Stimulated activated CD8-positive, alpha-beta memory T cell treated with anti-CD3 and anti-CD28 coated beads, Interleukin-4, amount 100 ng/mL, for 1 hour (primary cell): ENCODE measurements at places on chromosomes 1 and 21.

DNA sequence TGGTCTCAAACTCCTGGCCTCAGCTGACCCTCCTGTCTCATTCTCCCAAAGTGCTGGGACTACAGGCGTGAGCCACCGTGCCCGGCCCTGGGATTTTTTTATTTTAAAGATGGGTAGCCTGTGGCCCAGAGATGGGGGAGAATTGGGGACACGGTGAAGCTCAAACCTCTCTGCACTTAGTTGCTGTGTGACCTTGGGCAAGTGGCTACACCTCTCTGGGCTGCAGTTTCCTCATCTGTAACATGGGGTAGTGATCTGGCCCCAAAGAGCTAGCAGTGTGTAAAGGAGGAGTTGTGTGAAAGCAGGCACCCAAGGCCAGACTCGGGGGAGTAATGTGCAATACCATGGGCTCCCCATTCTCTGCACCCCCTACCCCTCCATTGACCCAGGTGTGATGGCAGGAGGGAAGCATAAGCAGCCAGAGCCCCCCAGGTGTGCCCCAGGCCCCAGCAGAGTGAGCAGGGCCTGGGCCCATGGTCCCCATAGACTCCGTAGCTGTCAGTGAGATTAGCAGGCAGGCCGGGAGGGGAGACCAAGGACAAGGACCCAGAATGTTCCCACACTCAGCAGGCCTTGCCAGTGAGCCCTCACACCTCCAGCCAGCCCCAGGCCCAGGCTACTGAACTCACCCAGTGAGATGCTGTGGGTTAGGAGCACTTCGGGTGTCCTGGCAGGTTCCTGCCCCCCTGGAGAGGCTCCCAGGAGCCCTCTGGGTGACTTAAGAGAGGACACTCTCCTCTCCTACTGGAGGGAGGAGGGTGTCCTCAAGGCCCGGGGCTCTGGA, 17.9 kb downstream of the TNFRSF8 start:
- no peak for DNase-seq

- DNase-seq, result no peak
Measured at GRCh38 chr21:40625991-40626390, 221.0 kb downstream of the DSCAM start.

GRCh38 chr1:32448773-32449456, 16.0 kb upstream of the ZBTB8B start:
- DNase-seq, result no peak

GRCh38 chr1:74586253-74586897, 74.0 kb upstream of the LRRC53 start:
- no peak for DNase-seq

GRCh38 chr1:54309631-54310366, 96.4 kb downstream of the SSBP3 start:
- no peak for DNase-seq

- DNase-seq, result no peak
Measured at GRCh38 chr1:225410036-225410435, 17.8 kb downstream of the LBR start.

DNA sequence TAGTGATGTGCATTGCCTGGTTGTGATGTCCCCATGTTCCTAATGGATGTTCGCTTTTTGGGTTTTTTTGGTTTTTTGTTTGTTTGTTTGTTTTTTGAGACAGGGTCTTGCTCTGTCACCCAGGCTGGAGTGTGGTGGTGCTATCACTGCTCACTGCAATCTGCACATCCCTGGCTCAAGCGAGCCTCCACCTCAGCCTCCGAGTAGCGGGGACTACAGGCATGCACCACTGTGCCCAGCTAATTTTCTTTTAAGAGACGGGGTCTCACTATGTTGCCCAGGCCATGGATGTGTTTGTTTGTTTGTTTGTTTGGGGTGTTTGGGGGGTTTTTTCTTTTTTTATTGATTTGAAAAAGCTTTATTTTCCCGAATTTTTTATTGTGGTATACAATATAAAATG, 2.1 kb downstream of the COL6A2 start:
- DNase-seq, result no peak

GRCh38 chr1:5369223-5369622, 623.0 kb downstream of the NPHP4 start:
- DNase-seq, result no peak

DNA sequence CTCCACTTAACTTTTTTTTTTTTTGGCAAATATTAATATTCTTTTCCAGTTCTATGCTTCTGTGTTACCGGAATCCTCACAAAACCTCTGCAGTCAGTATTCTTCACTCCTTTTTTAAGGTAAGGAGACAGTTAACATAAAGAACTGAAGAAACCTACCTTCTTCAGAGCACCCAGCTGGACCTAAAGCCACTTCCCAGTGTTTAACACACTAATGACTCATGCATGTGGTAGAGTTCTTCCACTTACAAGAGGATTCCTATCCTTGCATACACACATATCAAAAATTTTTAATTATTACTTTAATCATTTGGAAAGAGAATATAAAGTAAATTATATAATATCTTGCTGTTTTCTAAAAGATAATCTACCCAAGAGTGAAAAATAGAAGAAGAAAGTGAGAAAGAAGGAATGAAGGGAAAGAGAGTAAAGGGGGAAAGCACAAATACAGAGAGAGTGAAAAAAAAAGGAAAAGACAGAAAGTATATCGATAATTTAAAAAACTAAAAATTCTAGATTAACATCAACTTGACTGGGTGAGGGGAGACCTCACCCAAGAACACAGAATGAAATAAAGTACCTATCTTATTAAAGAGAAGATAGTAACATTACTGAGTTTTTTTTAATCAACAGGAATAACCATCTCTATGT, 54.9 kb downstream of the ENAH start:
- no peak for DNase-seq

DNA sequence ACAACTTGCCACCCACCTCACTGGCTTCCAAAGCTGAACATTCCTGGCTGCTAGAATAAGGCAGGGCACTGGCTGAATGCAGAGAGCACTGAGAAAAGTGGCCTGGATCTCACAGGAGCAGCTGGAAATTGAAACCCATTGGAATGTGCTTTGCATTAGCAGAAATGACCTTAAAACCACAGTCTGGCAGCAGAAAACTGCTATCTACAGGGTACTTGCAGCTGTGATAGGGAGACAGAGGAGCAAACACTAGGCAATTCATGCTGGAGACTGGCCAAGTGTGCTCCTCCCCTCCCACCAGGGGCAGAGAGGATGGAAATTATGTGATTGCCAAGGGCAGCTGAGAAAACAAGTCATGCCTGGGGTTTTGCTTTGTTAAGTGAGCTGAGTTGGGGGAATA, 47.2 kb downstream of the HSD3B1 start:
- no peak for DNase-seq

- DNase-seq, result peak; percentile 1
Measured at GRCh38 chr1:158506369-158506987, 34.5 kb downstream of the OR10R2 start.

DNA sequence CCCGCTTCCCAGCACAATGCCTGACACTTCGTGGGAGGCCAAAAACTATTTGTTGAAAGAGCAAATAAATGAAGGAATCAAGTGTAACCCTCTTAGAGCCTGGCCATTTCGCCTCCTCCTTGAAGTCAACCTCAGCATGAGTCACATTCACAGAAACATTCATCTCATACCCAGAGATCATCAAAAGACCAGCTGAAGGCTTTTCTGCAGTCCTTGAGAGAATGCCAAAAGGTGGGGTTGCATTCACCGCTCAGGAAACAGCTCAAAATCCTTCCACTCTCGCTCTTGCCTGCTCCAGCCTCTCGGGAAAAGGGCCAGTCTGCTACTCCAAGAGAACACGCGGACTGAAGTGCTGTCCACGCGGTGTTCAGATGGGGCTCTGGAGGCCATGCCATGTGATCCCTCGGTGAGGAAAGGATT, 90.0 kb downstream of the VWA5B1 start:
- DNase-seq, result no peak

- DNase-seq, result no peak
Measured at GRCh38 chr1:151840421-151840820, 801 bp upstream of the C2CD4D start.

GRCh38 chr1:111948209-111949171, 41.0 kb downstream of the KCND3 start:
- no peak for DNase-seq
